ENCODE measurements at places on chromosomes 11 and 22.

DNA sequence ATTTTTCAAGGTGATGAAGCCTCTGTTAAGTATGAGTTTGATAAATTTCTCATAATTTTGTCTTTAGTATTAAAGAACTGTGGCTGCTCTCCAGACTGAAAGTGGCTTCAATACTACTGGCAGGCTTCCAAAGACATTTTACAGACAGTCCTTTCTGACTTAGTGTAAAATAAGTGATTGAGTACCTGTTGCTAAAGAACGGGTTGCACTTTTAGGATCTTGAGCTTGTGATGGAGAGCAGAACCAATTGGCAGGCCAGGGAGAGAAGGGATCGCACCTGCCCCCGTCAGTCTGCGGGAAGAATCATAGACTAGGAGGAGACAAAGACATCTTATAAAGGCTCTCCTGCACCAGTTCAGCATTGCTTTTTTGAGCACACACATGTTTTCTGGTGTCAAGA is 4.4 kb downstream of the NCAM1 start:
- DNase-seq = no peak

DNA sequence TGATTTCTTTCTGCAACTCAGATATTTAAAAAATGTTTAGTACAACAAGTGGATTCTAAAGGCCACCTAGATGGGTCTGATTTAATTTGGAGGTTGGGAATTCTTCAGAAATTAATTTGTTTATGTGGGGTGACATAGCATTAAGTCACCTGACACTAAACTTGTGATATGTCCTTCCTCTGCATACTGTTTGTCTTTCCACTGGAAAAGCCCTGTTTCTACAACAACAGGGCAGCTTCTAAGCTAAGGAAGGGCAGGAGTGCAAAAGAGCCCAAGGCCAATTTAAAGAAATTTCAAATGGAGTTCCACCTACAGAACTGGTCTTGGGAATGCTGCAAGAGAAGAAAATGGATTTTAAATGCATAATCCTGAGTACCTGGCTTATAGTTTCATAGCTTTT is 319.2 kb downstream of the SOX6 start:
- no peak for DNase-seq

GRCh38 chr11:125390946-125391345 is 105.1 kb downstream of the FEZ1 start:
- DNase-seq = no peak

DNA sequence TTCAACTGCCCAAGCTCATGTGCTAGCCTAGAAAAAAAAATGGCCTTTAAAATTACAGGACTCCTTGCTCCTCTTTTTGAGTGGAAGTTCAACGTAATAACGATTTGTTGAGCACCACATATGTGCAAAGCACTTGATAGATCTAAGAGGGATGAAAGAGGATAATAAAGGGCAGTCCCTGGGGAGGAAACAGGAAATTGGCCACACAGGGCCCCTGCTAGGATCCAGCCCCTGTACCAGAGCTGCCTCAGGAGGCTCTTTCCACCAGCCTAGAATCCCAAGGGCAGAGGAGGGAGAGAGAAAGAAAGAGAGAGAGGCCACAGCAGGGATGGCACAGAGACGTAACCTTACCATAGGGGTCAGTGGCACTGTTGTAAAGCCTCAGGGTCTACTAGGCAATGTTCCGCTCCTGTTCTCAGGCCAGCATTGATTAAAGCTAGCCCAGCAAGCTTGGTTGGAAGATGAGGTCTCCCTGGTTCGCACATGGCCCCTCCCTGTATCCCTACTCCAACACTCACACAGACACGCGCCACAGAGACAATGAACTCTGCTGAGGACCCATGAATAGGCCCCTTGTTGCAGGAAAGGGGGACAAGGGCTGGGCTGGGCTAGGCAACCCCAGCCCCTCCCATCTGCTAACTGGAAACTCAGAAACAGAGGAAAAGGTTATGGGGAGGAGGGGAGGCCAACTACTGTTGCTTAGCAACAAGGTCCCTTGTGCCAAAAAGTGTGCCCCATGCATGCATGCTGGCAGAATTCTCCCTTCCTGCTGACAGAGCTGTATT is at the start of gene TMPRSS5:
Gene TMPRSS5 (minus strand): TSS at position 438 of the 785 bp plus-strand sequence. CDS start 84 bp downstream, at position 354.
- DNase-seq = no peak

DNA sequence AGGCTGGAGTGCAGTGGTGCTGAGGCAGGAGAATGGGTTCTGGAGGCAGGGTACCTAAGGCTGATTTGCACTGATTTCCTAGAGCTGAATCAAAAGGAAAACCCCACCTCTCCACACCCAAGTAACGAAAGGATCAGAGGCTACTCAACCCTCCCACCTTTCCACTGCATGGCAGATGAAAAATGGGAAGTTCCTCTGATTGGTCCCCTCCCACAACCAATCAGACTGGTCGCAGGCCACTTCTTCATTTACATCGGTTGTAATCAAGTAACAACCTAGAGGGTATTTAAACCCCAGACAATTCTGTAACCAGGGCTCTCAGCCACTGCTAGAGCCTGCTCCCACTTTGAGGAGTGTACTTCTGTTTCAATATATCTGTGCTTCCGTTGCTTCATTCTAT is 18.6 kb upstream of the PARVB start:
- DNase-seq = no peak

GRCh38 chr22:49308300-49308699 is 519.4 kb downstream of the BRD1 start:
- DNase-seq = no peak

All from liver (tissue), 10 donors.